ENCODE measurements at places on chromosomes 2 and 18. TPM values are rescaled to one million over a fixed set of nuclear protein-coding genes. Genes with fewer than 3 reads are reported as not detected.

DNA sequence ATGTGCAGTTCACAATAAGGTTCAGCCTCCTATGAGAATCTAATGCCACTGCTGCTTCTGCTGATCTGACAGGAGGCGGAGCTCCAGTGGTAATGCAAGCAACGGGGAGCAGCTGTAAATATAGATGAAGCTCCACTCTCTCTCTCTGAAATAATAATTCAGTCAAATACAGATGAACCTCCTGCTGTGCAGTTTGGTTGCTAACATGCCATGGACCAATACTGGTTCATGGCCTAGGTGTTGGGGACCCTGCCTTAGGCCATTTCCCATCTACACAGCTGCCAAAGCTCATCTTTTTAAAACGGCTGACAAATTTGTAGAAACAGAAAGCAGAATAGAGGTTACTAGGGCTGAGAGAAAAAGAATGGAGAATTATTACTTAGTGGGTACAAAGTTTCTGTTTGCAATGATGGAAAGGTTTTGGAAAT, 10.7 kb upstream of the HNRNPA3 start:
- no peak for DNase-seq

DNA sequence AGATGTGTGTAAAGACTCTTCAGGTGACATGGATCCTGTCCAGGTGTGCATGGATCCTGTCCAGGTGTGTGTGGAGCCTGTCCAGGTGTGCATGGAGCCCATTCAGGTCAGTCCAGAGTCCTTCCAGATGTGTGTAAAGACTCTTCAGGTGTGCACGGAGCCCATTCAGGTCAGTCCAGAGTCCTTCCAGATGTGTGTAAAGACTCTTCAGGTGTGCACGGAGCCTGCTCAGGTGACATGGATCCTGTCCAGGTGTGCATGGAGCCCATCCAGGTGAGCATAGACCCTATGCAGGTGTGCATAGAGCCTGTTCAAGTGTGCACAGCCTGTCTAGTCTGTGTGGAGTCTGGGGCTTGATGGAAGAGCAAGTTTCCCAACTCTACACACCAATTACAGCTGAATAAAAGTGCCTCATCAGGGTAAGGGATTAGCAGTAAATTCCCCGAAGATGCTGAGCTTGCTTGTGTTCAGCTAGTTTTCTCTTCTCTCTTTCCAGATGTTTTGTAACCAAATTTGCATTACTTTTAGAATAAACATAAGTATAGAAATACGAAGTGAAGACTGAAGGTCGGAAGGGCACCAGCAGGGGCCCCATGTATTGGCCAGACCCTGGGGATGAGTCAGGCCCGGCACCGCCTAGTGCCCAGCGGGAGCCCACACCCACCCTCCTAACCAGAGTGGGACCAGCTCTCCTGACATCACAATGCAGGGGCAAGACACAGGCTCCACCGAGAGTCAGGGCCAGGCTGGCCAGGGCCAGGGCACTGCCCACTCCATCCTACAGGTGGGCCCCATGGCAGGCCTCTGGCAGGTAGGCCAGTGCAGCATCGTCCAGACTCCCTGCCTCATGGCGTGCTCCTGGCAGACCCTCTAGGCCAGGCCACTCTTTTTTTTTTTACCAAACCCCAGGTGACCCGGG, 38.6 kb upstream of the GPC1 start:
- DNase-seq, result no peak

TMEM198 gene
- 3.4 TPM for total RNA-seq

CCBE1 gene
- total RNA-seq, result not detected
